Mesenchymal stem cell (in vitro differentiated cells and primary cell): ENCODE measurements at places on chromosomes 3 and 15.

DNA sequence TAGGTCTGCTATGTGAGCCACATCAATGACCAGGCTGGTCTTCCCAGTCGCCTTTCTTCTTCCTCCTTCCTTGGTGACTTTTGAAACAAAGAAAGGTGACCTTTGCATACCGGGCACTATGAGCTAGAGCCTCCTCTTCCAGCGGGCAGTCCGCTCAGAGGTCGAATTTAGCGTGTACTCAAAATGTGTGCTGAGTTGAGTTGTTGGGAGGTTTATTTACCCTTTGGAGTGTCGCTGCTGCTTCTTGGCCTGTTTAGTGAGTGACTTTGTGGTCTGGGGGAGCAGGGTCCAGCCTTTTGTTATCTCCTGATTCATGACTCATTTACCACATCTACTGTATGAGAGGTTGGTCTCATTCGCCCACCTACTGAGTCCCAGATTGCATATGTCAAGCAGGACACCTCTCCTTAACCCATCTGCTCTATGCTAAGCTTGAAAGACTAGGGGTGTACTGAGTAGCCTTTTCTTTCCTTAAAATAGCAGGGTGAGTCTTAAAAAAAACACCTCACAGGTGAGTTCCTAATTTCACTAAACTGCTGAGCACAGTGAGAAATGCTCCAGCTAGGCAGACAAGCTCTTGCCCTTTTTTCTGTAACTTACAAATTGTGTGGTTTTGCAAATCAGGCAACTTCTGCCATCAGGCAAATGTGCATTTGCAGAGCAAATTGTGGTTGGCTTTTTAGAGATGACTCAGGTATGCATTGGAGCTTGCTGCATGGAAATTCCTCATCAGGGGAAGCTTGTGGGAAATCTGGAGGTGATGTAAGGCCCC is 3.2 kb upstream of the SIAH2 start:
- DNase-seq, result peak; percentile 69

GRCh38 chr15:45129651-45130129 is at the start of the genes DUOX1 and DUOXA1:
DUOX1 (plus strand) TSS chr15:45129994; CDS start chr15:45131967, 1,973 bp downstream.
DUOXA1 (minus strand) TSS chr15:45129879; CDS start chr15:45123014, 6,865 bp downstream.
- no peak for DNase-seq

GRCh38 chr3:187946981-187947380 is 201.7 kb upstream of the BCL6 start:
- no peak for DNase-seq

DNA sequence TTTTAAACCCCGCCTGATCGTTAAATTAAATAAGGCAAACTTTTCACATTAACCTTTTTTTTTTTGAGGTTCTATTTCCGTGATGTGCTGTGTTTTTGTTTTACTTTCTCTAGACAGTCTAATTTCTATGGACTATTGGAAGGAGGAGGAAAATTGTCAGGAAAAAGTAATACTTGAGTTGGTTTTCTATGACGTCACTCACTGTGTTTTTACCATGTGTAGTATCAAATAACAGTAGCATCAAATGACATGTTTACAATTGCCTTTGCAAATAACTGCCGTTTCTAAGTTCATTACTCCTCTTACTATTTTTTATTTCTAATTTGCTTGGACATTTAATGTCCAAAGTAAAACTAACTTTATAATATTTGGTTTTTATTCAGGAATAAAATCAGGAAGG is 32.3 kb downstream of the MYO1E start:
- no peak for DNase-seq

DNA sequence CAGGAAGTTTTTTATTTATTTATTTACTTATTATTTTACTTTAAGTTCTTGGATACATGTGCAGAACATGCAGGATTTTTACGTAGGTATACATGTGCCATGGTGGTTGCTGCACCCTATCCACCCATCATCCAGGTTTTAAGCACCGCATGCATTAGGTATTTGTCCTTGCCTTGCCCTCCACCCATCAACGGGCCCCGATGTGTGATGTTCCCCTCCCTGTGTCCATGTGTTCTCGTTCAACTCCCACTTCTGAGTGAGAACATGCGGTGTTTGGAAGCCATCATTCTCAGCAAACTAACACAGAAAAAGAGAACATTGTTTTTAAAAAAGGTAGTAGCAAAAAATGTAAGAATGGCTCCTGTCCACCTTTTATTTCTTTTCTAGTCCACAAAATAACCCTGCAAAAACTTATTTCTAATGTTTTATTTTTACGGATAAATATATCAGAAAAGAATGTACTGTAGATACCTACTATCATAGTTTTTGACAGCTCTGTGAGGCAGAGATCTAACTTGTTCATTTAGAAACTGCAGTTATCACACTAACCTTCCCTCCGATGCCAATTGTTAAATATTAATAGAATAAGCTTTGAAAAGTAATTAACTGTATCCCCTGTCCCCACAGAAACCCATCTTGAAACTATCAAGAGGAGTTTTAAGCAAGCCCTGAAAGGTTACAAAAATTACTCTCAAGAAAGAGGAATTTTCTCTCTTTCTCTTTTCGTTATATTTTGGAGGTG is 189.2 kb downstream of the LPP start:
- DNase-seq, result no peak

- DNase-seq, result no peak
These were observed 30.2 kb downstream of the LYSMD4 start for GRCh38 chr15:99702895-99703602.

DNA sequence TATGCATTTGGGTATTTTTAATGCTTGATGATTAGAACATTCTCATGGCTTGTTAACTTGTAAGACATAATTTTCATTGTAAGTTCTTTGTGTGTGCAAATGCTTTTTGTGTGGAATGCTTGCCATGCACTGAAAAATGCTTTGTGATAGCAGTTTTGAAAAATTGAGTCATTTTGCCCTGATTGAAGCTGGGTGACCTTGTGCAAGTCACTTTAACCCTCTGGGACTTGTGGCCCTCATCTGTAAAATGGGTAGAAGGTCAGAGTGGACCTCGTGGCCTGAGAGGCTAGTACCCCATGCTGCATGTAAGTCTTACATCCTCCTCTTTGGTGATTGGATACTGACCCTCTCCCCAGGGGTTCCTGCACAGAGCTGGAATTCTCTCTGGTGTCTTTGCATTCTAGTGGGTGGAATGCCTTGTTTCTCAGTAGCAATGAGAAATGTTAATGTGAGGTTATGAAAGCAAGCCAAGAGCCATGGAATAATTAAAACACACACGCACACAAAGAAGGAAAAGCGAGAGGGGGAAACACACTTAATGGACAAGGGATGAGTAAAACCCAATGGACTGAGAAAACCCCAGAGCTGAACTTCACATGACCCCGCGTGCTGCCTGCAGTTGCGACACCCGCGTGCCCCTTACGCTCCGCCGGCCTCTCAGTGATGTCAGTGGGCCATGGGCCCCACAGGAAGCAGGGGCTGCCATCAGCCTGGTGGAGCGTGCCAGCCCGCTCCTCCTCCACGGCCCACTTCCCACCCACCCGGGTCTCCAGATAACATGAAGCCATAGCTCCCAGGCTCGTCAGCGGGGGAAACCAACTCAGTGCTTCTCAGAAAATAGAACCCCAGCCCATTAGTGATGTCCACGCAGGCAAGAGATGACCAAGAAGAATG is 44.0 kb downstream of the SMAD3 start:
- DNase-seq, result peak; percentile 99

- no peak for DNase-seq
These were observed 525 bp upstream of the FSTL1 start for GRCh38 chr3:120451272-120451761.

- no peak for DNase-seq
These were observed 2.7 kb downstream of the EOMES start for GRCh38 chr3:27719314-27720003.

GRCh38 chr3:8649757-8650156 is 5.2 kb upstream of the SSUH2 start:
- no peak for DNase-seq

GRCh38 chr3:117278424-117279190 is 569.0 kb downstream of the TUSC7 start:
- peak; percentile 9 for DNase-seq
